ENCODE measurements at places on chromosomes 2 and 18.

DNA sequence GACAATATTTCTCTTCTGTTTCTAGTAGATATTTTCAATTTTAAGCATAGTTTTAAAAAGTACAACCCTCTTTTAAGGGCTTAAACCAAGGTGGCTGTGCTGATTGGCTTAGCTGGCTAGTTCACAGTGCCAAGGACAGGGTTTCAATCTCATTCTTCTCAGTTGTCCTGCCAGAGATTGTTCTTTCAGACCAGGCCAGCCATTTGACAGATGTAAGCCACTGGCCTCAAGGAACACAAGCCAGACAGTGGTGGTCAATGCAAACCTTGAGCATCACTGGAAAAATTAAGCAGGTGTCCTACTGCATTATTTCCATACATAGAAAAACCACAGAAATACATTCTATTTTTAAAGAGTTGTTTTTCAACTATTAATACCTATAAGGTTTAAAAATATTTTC, 5.9 kb downstream of the RNF103 start:
- no peak for DNase-seq

DNA sequence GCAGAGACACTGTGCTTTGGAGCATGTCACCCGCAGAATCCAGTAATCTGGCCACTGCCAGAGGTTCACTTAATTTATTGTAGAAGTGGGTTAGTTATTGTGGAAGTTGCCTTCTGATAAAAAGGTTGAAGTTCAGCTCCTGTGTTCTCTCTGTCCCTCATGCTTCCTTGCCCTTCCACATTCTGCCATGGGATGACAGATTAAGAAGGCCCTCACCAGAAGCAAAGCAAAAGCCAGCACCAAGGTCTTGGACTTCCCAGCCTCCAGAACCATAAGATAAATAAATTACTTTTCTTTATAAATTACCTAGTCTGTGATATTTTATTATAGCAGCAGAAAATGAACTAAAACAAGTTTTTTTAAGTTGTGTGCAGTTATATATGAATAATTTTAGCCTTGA, 145.0 kb upstream of the SH3BP4 start:
- no peak for DNase-seq

- DNase-seq = no peak
Observed at GRCh38 chr18:22713511-22713910, 219.6 kb upstream of the RBBP8 start.

GRCh38 chr2:36459725-36460137, 104.2 kb downstream of the CRIM1 start:
- DNase-seq = peak; percentile 77

GRCh38 chr2:69946351-69947324, 14.8 kb downstream of the ASPRV1 start:
- DNase-seq = no peak

GRCh38 chr2:198966269-198966668, 491.5 kb downstream of the SATB2 start:
- DNase-seq = no peak

GRCh38 chr2:30231212-30231995, at the start of gene LBH:
TSS of gene LBH (plus strand) at chr2:30231534. CDS start at chr2:30231739, 205 bp downstream.
- no peak for DNase-seq

DNA sequence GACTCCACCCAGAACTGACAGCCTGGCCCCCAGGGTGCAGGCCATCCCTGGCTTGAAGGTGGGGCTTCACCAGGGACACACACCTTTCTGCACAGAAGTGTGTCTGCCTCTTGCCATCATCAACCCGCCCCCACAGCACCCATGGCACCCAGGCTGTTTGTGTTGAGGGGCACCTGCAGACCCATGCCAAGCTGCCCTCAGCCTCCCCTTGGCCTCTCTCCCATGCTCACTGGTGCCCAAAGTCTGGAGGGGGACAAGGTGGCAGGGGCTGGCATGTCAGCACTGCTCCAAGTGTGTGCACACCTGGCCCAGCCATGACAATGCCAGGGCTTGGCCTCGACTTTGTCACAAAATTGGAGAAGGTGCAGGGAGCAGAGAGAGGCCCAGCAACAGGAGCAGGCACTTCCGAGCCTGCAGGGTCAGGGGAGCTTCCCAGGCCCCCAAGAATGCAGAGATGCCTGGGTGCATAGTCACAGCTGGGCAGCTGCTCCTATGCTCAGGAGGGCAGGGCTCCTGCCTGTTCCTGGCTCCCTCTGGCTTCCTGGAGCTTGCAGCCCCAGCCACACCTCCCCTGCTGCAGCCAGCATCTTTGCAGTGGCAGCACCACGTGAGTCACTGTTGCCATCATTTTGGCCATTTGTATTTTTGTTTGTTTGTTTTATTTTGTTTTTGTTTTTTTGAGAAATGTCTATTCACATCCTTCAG, 280.6 kb upstream of the UBE2E3 start:
- no peak for DNase-seq

DNA sequence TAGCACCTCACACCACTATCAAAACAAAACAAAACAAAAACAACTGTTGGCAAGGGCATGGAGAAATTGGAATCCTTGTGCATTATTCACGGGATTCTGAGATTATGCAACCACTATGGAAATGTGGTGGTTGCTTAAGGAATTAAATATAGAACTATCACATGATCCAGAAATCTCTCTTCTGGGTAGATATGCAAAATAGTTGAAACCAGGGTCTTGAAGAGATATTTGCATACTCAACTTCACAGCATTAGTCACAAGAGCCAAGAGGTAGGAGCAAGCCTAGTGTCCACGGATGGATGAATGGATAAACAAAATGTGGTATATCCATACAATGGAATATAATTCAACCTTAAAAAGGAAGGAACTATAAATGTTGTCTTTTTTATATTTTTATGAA, 7.0 kb downstream of the TMEM131 start:
- DNase-seq = no peak

GRCh38 chr2:234491897-234492296, 5.0 kb downstream of the ARL4C start:
- no peak for DNase-seq

- no peak for DNase-seq
Observed at GRCh38 chr2:58731488-58731869, 490.4 kb upstream of the FANCL start.

- no peak for DNase-seq
Observed at GRCh38 chr18:59563176-59563785, 133.9 kb downstream of the CCBE1 start.

- no peak for DNase-seq
Observed at GRCh38 chr2:218959761-218960308, 369 bp downstream of the CDK5R2 start.

DNA sequence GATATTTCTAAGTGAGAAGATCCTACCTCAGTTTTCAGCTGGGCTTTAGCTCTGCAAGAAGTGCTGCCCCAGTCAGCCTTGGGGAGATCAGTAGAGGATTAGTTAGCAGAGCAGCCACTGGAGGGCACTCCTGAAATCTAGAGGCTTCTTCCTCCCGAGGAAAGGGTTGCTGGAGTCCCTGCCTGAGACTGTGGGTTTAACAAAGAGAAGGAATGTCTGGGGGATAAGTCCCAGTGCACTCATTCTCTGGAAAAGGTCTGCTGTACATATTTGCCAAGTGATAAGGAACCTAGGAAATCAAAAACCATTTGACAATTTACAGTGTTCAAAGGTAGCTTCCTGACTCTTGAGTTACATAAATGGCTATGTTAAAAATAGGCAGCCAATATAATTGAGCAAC, 207.2 kb downstream of the SLC8A1 start:
- DNase-seq = peak; percentile 65

DNA sequence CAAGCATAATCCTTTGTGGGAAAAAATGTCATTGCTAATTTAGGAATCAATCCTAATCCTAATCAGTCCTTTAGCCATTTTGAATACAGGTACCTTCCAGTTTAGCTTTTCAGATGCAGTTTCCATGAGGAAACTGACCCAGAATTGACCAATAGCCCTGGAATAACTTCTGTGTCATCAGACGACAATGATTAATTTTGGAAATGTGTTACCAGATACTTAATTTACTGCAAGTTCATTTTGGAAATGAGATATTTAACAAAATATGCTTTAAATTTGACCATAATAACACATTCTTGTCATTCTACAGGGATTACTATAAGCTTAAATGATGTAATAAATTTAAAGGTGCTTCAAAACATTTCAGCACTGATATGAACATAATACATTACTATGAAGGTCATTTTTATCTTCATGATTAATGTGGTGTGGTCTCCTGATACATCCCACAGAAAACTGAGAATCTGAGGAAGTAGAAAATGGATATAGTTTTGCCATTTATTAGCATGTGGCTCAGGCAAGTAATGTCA, 129.8 kb upstream of the SH3BP4 start:
- no peak for DNase-seq

DNA sequence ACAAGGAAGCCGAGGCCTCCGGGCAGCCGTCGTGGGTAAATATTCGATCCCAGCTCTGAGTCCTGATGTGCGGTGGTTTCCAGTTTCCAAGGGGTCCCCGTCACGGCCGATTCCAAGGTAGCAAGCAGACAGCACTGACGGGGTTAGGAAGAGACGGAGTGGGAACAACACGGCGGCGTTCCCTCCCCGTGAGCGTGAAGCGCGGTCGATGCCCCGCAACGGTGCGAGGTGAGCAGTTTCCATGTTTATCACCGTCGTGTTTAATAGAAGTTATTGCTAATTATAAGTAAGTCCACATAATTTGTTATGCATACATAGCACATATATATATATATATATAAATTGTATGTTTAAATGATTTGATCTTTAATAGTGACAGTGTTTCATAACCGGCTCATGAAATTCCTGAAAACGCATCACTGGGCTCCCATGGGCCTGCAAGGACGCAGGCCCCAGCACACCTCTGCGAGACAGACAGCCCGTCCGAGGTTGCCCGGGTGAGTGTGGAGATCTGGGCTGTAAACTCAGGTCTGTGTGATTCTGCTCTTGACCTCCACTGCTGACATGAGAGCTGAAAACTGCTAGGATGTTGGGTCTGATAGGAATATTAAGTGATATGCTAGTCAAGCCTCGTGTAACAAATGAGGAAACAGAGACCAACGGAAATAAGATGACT, 243.5 kb upstream of the SALL3 start:
- DNase-seq = no peak

- no peak for DNase-seq
Observed at GRCh38 chr2:31142110-31142509, 3.9 kb upstream of the GALNT14 start.

DNA sequence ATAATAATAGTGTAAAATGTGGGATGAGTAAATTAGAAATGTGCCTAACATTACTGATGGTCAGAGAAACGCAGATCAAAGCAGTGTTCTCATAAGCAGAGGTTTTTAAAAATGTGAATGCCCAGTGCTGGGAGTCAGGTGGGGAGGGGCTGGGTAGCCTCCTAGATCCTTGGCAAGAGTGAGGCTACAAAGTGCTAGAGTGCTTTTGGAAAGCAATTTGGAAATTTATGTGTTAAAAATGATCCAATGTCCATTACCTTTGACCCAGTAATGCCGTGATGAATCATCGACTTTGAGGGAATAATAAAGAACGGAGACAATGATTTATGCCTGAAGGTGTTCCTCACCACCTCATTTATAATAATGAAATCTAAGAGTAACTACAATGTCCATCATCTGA, 44.9 kb upstream of the TWIST2 start:
- DNase-seq = no peak

DNA sequence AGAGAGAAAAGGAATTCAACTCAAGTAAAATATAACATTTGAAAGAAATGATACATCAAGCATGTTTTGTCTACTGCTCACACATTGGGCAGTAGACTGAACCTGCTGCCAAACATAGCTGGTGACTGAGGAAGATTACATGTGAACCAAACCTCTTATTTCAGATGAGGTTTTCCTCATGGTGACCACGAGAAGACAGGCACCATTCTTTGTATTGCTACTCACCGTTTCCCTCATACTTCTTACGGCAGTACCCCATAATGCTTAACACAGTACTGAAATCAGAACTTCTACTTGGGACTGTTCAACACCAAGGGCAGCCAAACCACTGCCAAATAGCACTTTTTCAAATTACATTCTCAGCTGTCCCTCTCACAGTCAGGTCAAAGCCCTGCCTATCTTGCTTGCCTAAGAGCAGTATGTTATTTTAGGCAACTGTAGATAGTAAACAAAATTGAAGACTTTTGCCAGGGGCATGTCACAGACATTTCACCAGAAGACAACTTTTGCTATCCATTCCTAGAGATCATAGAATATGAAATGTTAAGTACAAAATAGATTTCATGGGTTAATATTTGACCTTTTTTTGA, 167.1 kb upstream of the DOK6 start:
- no peak for DNase-seq

DNA sequence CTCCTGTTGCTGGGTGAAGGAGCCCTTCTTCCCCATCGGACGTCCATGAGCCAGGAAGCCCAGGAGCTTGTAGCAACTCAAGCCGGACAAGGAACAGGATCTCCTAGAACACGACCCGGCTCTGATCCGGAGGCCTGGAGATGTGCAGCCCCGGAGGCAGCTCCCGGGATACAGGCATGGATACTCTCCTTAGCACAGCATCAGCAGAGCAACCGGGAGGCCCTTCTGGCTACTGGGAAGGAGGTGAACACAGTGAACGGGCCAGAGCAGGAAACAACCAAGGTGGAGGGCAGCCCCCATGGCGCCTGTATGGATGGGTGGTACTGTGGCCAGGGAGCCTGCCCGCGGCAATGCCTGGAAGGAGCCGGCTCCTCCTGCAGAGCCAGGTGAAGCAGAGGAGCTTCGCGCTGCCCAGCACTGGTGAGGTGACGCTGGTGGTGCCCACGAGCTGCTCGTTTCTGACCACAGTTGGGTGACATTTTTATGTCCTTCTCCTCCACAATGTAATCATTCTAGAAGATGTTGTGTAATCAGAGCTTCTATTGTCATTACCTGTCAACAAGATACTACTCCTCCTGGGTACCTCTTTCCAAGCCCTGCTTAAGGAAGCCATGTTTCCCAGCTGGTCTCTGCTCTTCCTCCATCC, 94.3 kb downstream of the TWIST2 start:
- no peak for DNase-seq

GRCh38 chr2:8740136-8740535, 58.3 kb downstream of the ID2 start:
- DNase-seq = no peak

- no peak for DNase-seq
Observed at GRCh38 chr2:204576362-204576979, 31.2 kb downstream of the PARD3B start.

DNA sequence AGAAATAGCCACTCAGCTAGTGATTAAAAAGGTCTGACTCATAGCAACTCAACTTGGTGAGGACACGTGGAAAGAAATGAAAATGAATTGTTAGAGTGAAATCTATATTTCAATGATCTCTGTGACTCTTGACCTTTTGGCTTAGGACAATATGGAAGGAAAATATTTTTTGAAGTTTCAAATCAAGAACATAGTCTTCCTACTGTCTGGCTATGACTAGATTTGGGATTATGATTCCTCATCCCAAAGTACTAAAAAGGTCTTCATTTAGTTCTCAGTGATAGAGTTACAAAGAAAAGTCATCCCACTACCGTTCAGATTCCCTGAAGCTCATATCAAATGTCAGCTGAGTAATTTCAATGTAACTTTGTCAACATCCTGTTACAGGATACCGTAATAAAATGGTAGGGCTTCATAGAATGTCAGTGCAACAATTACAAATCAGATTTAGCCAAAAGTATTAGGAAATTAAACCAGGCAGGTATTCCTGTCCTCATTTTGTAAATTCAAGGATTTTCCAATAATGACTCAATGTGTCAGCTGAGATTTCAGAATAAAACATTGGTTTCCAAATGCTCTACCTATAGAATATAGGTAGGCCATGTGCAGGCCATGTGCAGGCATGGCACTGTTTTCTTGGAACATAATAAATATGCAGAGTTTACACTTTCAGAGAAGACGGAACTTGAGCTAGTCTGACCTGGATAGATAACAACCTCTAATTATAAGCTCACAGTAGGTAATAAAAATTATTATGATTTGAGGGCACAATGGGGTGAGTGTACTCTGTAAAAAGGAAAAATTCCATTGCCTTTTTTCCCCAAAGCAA, 36.0 kb downstream of the ANKRD29 start:
- DNase-seq = no peak

- DNase-seq = no peak
Observed at GRCh38 chr2:120354935-120355779, 9.2 kb downstream of the INHBB start.
